ENCODE measurements at places on chromosomes 16 and 17.

DNA sequence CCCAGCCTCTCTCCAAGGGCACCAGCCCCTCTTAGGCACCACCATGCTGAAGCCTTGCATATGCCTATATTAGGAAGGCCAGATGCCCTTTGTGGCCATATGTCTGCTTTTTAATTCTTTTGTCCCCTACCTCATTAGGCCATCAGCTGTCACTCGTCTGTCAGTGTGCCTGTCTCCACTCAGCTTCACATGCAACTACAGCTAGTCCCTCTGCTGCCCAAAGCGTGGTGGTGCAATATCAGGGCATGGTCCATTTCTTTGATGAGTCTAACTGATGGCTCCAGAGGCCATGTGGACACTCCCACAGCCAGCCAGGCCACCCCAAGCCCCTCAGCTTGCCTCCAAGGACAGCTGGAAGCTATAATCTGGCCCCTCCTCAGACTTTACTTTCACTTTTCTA lies 36.3 kb downstream of the MYO18A start:
- peaks cover 36% of the 10 kb centered on the region for H3K4me1 ChIP-seq
- DNase-seq: no peak
- no peaks in the 10 kb centered on the region for H3K36me3 ChIP-seq

GRCh38 chr17:34797720-34798119 lies 163.5 kb downstream of the CCT6B start:
- no peak overlapping the region for H3K27ac ChIP-seq
- H3K27me3 ChIP-seq: no peaks in the 10 kb centered on the region
- no peaks in the 10 kb centered on the region for H3K4me1 ChIP-seq
- DNase-seq: no peak

- no peaks in the 10 kb centered on the region for H3K27me3 ChIP-seq
- H3K27ac ChIP-seq: no peak overlapping the region
- no peak for DNase-seq
- no peak overlapping the region for H3K4me3 ChIP-seq
- H3K4me1 ChIP-seq: no peaks in the 10 kb centered on the region
- no peaks in the 10 kb centered on the region for H3K36me3 ChIP-seq
Observed at GRCh38 chr16:82954224-82954929, 327.6 kb downstream of the CDH13 start.

DNA sequence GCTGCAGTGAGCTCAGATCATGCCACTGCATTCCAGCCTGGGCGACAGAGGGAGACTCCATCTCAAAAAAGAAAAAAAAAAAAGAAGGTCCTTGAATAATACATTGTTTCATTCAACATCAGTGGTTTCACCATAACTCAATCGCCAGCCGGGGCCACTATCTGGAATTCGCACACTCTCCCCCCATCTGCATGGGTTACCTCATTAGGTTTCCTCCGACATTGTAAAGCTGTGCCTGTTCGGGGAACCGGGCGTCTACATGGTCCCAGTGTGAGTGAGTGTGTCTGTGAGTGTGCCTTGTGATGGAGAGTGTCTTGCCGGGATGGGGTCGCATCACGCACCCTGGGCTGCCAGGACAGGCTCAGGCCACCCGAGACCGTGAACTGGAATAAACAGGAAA lies 16.6 kb upstream of the RBBP6 start:
- H3K27ac ChIP-seq: no peak overlapping the region
- H3K4me1 ChIP-seq: no peaks in the 10 kb centered on the region
- H3K36me3 ChIP-seq: no peaks in the 10 kb centered on the region
- no peak overlapping the region for H3K4me3 ChIP-seq
- no peak for DNase-seq
- peaks cover 17% of the 10 kb centered on the region for H3K27me3 ChIP-seq
